A172 (cell line): ENCODE measurements at places on chromosomes 2 and 18. TPM values are rescaled to one million over a fixed set of nuclear protein-coding genes. Genes with fewer than 3 reads are reported as not detected.

Gene SCN2A
- 0.17 and 0.19 TPM in 2 replicates for total RNA-seq

Gene B3GNT7
- total RNA-seq, result 0.17 TPM in 1 of 2 replicates, not detected in the other

DNA sequence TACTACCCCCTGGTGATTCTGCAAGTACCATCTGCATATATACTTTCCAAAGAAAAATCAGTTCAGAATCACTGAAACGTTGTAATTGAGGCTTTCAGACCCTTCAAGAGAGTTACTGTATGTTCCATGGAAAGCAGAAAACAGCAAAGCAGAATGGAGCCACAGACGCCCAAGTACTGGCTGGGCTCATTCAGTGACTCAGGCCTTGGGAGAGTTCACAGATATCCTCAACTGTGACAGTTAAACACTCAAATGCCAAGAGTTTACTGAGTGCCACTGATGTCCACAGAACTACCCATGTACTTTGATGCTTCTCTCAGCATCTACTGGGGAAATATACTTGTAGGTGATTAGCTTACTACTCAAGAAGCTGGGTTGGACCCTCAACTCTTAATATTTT lies 303.4 kb downstream of the TCF4 start:
- no peak for DNase-seq

GRCh38 chr2:227460070-227460485 lies 11.9 kb upstream of the AGFG1 start:
- DNase-seq, result peak; percentile 97

- DNase-seq, result no peak
These were observed 640.5 kb downstream of the TMEM182 start for GRCh38 chr2:103402336-103402735.

DNA sequence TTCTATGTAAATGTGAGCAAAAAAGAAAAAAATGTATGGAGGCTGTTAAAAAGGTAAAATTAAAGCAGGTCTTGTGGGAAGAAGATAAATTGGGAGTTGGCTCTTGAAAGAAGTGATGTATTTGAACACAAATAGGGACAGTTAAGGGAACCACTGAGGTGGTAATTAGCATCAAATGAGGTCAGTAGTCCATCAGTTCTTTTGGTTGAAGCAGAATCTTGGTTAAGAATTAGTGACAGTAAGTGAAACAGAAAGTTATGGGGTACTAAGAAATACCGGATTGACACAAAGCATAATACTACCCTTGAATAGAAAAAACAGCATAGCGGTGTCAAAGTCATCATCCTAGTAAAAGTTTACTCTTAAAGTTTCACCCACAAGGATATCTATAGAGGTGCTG lies 352.6 kb upstream of the VRK2 start:
- DNase-seq, result no peak

GRCh38 chr2:20617892-20618467 lies 32.9 kb downstream of the HS1BP3 start:
- DNase-seq, result peak; percentile 95

- no peak for DNase-seq
These were observed 17.0 kb downstream of the CDC42EP3 start for GRCh38 chr2:37654419-37654818.

DNA sequence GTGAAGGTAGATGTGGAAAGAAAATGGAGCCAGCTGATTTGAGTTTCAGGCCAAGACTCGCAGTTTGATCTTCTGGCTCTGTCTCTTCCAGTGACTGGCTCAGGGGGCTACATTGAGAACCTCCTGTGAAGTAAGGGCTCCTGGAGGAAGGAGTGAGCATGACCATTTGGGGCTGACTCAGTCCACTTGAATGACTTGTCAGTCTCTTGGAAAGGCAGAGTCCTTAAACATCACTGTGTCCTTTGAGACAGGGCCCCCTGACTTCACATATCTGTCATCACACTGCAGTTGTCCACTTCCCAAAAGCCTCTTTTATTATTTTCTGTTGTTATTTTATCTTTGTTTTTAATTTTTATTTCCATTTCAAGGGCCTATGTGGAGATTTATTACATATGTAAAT lies 204.6 kb upstream of the APCDD1 start:
- DNase-seq, result no peak
